ENCODE measurements at places on chromosomes 16 and 17. TPM values are rescaled to one million over a fixed set of nuclear protein-coding genes. Genes with fewer than 3 reads are reported as not detected.

SMARCD2 gene
- total RNA-seq: 50.3 TPM

CACNG3 gene
- not detected for total RNA-seq

RCVRN gene
- not detected for total RNA-seq

GPR142 gene
- not detected for total RNA-seq

KATNIP gene
- 14.5 TPM for total RNA-seq

CHST4 gene
- total RNA-seq: 0.08 TPM

KRT15 gene
- total RNA-seq: 5.0 TPM

NLRC5 gene
- total RNA-seq: 5.6 TPM

SDR42E2 gene
- not detected for total RNA-seq

WDR59 gene
- total RNA-seq: 29.8 TPM

TMC8 gene
- total RNA-seq: 0.68 TPM

SLC5A10 gene
- total RNA-seq: 0.18 TPM

MYH1 gene
- not detected for total RNA-seq

GP1BA gene
- total RNA-seq: not detected

NPTX1 gene
- 91.0 TPM for total RNA-seq

NGFR gene
- total RNA-seq: 0.83 TPM

HOXB6 gene
- total RNA-seq: 6.1 TPM

MEOX1 gene
- not detected for total RNA-seq

PIMREG gene
- total RNA-seq: 45.7 TPM

PTX4 gene
- total RNA-seq: not detected

CES1 gene
- total RNA-seq: 30.3 TPM

KRT14 gene
- total RNA-seq: 0.20 TPM

OR1A1 gene
- not detected for total RNA-seq

CTRL gene
- total RNA-seq: 1.5 TPM

GLIS2 gene
- 31.1 TPM for total RNA-seq

SLC35G6 gene
- not detected for total RNA-seq

ZNHIT3 gene
- 87.4 TPM for total RNA-seq

SAMD14 gene
- total RNA-seq: 0.24 TPM

TMEM100 gene
- total RNA-seq: not detected

AGRP gene
- total RNA-seq: not detected

CSH2 gene
- total RNA-seq: not detected

MYO15A gene
- 0.42 TPM for total RNA-seq

MPP3 gene
- 19.4 TPM for total RNA-seq

TSPAN10 gene
- total RNA-seq: 4.4 TPM

USP43 gene
- 5.1 TPM for total RNA-seq

NPIPA7 gene
- total RNA-seq: 12.8 TPM

NFATC2IP gene
- 20.5 TPM for total RNA-seq

TBC1D3G gene
- total RNA-seq: not detected

RTN4RL1 gene
- total RNA-seq: 3.4 TPM

CPNE7 gene
- total RNA-seq: 59.4 TPM

TNFSF12 gene
- total RNA-seq: 8.4 TPM
